ENCODE measurements at places on chromosomes 4 and X.

DNA sequence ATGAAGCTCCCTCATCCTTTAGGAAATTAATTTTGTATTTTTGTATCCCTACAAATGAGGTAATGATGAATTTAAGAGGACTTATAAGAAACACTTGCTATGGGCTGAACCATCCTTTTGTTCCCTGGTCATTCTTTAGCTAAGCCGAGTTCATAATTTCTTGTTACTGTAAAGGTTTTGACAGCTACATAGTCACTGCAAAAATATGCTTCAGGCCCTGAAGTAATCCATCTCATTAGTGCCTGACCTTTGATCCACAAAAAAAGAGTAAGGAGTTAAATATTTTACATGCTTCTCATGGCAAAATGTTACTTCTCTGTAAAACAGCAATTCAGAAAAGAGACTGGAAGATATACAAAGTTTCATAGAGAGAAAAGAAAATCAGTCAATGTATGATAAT, 290.6 kb upstream of the SLIT2 start:
- DNase-seq: no peak

DNA sequence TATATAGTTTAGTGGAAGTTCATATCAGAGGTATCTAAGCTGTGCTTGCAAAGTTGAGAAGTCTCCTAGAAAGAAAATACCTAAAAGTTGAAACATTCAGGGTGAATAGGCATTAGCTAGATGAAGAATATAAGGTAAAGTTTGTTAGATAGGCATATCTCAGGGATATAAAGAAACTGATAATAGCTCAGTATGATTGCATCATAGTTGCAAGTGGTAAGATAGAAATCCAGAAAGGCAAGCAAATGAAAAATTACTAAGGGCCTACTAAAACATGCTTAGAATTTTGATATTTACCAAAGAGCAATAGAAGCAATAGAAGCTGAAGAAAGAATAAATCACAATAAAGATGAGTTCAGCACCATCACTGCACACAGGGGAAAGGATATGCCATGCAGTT, 610.0 kb upstream of the ADGRL3 start:
- DNase-seq: no peak

- DNase-seq: no peak
These were observed 55.0 kb upstream of the TFDP3 start for GRCh38 chrX:133273180-133273579.

- no peak for DNase-seq
These were observed 23.4 kb downstream of the ELF2 start for GRCh38 chr4:139153411-139154133.

DNA sequence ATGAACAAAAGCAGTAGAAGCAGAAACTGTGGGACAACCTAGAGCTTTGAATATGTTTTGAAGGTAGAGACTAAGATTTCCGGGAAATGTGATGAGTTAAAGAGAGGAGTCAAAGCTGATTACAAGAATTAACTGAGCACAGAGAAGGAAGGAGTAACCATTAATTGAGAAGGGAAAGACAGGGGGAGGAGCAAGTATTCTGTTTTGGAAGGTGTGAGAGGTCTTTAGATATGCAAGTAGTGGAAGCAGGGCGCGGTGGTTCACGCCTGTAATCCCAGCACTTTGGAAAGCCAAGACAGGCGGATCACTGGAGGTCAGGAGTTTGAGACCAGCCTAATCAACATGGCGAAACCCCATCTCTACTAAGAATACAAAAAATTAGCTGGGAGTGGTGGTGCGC, 171.5 kb downstream of the FSTL5 start:
- no peak for DNase-seq

DNA sequence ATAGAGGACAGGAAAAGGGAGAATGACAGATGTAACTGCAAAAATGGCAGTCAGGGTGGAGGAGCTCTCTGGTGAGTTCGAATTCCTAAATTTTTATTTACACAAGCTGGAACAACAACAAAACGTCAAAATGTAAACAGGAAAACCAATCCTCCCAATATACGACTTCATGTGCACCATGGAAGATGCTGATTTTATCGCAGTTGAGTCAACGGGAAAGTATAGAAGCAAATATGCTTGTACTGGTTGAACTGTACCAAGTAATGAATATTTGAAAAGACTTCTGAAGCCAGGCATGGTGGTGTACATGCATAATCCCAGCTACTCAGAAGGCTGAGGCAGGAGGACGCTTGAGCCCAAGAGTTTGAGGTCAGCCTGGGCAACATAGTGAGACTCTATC, 15.4 kb downstream of the STX18 start:
- no peak for DNase-seq

DNA sequence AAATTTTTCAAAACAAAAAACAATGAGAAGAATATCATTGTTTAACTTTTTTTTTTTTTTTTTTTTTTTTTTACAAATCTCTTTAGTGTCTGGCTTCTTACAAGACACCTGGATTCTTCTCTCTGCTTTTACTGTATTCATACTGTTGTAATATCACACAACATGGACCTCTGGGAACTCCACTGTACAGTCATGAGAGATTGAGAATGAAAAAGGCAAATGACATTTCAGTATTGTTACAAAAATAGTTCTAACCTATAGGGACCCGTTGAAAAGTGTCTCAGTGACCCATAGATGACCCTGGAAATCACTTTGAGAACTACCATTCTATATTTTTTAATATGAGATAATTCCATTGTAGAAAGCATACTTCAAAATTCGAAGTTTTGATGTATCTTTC, 124.4 kb downstream of the SLIT2 start:
- no peak for DNase-seq

GRCh38 chrX:136200466-136200865, 50.7 kb downstream of the MAP7D3 start:
- DNase-seq: no peak

DNA sequence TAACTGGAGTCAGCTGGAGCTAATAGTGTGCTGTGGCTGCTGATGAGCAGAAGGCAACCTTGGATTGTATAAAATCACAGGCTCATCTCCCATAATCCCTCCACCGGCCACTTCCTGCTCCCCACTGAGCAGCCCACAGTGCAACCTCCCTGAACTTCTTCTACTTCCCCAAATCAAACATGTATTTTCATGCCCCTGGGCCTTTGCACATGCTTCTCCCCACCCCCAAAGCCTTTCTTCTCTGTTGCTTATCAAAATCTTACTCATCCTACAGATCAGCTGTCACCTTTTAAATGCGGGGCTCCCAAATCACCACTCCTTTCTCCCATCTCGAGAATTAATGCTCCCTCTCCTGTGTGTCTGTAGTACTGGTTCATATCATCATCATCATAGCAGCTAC, 35.8 kb downstream of the RHOH start:
- DNase-seq: no peak

GRCh38 chr4:151669990-151670389, 90.8 kb downstream of the GATB start:
- no peak for DNase-seq

DNA sequence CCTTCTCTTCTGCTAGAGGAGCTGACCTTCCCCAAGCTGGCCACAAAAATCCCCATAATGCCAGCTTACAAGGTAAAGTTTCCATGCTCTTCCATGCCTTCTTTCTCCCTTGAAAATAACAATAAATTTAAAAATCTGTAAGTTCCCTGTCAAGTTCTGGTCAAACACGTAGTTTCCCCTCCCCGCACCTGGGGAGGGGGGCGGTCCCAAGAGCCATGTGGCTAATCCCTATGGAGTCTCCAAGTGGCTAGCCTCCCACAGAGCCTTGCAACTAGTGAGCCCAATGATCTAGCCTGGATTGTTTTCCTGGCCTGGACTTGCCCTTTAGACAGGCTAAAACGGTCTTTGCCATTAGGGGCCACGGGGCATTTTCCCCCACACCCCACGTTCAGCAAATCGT, 2.1 kb upstream of the NRK start:
- DNase-seq: no peak

GRCh38 chrX:66221856-66222255, 57.8 kb downstream of the HEPH start:
- DNase-seq: no peak

DNA sequence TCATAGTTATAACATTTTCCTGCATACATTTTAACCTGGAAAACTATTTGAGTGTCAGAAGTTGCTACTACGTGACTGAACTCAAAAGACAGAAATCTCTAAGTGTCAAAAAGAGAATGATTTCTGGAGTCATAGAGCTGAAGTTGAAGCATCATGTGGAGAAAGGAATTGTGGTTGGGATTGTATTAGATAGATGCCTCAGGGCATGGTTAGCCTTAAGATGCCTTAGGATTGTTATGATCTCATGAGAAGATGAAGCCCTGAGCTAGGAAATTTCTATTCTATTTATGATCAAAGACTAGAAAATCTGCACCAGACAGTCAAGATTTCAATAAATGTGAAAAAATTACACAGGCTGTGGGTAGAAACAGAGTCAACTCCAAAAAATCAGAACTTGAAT, 20.2 kb downstream of the EPGN start:
- no peak for DNase-seq

- DNase-seq: no peak
These were observed 813 bp downstream of the DIAPH2 start for GRCh38 chrX:96685210-96686099.

GRCh38 chr4:76028350-76028765, 5.1 kb upstream of the CXCL10 start:
- no peak for DNase-seq

GRCh38 chr4:14428125-14428524, 574.2 kb upstream of the CPEB2 start:
- no peak for DNase-seq

GRCh38 chr4:78654807-78655206, 103.2 kb downstream of the ANXA3 start:
- no peak for DNase-seq

DNA sequence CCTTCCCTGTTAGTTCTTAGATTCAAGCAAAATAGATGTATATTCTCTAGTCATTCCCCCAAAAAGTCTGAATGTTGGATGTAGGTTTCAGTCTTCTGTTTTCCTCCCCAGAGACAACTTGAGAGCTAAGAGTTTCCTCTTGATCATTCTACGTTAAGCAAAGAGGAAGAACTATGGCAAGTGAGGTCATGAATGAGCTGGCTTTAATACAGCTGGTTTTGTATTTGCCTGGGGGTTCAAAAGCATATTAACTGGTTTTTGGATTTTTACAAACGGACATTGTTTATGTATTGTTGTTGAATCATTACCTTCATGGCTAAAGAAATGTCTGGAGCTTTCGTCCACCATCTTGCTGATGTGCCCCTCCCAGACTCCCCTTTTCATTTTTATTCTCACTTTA, 916.7 kb upstream of the POU3F4 start:
- DNase-seq: no peak

- DNase-seq: no peak
These were observed 782.9 kb upstream of the HS3ST1 start for GRCh38 chr4:12211636-12212035.

GRCh38 chr4:5238173-5238572, 186.9 kb downstream of the STK32B start:
- no peak for DNase-seq

Measured in NCI-H1417 treated with DMSO at 0.1 percent for 48 hours (cell line).